Dorsolateral prefrontal cortex (tissue), 122 donors: ENCODE measurements at places on chromosomes 16 and 17. TPM values are rescaled to one million over a fixed set of nuclear protein-coding genes. Genes with fewer than 3 reads are reported as not detected.

DNA sequence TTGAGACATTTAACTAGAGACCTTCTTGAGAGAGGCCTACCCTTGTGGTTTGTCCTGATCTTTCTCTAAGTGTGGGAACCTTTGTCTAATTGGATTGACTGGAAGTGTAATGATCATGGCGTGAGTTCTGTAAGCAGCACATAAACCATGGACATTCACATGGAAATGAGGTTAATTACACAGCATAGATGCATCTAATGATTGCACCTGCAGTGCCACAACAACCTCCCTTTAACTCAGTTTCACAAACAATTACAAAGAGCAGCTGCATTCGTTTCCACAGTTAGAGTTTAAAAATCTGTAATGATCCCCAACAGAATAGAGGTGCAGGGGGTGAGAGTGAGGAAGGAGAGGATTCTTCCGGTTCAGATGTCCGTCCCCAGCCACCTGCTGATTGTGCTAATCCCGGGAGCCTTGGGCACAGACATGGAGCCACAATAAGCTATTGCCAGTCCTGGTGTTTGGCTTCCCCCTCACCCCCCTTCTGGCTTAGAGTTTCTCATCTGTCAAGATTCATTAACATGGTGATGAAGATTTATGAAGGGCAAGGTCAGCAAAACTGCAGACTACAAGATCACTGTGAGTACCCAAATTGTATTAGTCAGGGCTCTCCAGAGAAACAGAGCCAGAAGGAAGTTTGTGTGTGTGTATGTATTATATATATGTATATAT lies 659.2 kb upstream of the SOX9 start:
- DNase-seq, result no peak

- DNase-seq, result no peak
These were observed 19.0 kb downstream of the SPIRE2 start for GRCh38 chr16:89847051-89847939.

DNA sequence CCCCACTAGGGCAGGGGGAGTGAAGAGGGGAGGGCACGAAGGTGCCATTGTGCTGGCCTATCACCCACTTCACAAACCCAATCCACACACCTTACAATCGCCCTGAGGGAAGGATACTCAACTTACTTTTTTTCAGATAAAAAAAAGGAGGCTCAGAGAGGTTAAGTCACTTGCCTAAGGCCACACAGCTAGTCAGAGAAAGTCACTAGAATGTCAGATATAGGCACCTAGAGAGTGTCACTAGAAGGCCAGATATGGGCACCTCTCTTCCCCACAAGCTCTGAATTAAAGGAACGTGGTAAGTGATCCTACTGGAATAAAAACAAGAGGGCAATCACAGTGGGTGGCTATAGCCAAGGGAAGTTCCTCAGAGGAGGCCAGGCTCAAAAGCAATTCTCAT lies 204.5 kb upstream of the ASIC2 start:
- DNase-seq, result no peak

Gene ANKFY1
- total RNA-seq, result 65.6 TPM

Gene ASPHD1
- 105 TPM for total RNA-seq

Gene KDM8
- 11.9 TPM for total RNA-seq

- no peak for DNase-seq
These were observed 39.4 kb upstream of the SMPD3 start for GRCh38 chr16:68487669-68488068.

Gene APOH
- not detected for total RNA-seq

DNA sequence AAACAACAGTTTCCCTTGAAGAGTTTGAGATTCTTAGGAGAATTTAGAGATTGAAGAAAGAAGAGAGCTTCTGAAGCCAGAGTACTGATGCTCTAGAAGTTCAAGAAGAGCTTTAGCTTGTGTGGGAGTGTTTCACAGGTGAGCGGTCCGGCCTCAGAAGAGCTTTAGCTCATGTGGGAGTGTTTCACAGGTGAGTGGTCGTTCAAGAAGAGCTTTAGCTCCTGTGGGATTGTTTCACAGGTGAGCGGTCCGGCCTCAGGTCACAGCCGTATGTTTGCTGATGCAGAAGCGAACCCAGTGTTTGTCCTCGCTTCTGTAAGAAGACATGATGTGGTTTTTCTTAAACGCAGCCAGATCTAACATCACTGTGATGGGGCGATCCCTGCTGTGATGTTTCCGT lies 76.4 kb downstream of the SEC14L1 start:
- no peak for DNase-seq

DNA sequence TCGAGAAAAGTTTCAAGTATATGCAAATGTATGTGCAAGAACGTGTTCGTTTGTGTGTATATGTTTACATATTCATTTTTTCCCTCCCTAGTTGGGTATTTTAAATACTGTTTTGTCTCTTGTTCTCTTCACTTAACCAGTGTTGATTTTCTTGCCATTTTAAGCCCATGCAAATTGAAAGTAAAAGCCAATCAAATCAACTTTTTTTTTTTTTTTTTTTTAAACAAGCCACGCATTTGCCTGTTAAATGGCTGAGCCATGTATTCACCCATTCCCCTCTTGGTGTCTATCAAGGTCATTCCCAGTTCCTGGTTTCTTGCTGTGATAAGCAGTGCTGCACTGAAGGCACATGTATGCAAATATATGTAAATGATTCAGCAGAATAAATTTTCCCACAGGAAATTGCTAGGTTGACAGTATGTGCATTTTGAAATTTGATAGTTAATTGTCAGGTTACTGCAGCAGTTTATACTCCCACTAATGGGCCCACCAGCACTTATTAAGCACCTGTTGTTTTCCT lies 12.2 kb downstream of the ABCC1 start:
- no peak for DNase-seq

DNA sequence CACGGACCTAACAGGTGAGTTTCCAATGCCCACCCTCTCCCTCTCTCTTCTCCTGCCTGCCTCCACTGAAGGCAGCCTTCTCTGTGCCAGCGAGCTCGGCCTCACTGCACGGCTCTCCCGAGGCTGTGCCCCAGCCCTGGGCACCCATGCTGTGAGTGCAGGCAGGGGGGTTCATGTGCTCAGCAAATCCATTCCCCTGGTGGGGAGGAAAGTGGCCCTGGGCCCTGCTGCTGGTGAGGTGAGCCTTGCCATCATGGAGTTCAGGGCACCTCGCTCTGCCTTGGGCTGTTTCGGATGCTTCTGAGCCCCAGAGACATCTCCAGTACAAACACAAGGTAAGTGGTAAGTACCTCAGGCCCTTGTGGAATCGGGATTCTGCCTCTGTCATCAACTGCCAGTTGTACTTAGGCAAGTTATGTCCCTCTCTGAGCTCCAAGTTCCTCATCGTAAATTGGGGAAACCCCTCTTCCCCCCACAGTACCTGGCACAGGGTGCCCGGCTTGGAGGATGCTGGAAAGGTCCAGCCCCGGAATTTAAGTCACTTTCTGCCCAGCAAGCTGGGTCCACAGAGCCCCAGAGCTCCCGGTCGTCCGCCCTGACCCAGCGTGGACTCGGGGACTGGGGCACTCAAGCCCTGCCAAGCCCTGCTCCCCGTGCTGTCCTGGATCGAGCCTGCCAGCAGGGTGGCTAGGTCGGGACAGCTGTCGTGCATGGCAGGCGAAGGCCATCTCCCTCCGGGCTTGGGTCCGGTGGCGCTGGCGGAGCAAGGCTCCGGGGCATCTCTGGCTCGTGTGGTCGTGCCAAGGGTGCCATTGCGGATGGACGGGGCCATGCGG lies 684 bp upstream of the NUDT16L1 start:
- no peak for DNase-seq

GRCh38 chr16:52114379-52114778 lies 432.6 kb downstream of the TOX3 start:
- DNase-seq, result no peak

- no peak for DNase-seq
These were observed 11.9 kb upstream of the NAGPA start for GRCh38 chr16:5045499-5046115.

DNA sequence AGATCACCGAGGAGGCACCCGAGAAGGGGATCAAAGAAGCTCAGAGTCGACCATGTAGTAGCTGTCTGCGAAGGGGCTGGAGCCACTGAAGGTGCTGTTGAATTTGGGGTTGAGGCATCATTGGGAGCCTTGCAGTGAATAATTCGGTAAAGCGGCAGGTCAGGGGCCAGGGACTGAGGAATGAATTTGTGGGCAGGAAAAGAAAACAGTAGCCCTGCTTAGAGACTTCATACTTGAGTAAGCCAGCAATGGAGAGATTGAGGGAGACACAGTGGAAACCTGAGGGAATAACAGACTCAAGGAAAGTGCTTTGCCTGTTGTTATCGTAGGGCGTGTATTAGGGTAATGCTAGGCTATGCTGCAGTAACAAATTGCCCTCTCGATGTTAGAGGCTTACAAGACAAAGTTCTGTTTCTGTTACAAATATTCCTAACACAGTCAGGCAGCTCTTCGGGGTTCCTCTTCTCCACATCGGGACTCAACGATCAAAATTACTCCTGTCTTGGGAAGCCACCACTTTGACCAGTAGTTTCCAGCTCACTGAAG lies 13.4 kb upstream of the HERPUD1 start:
- DNase-seq, result no peak

Gene CISD3
- total RNA-seq, result 22.3 TPM

GRCh38 chr16:268141-269053 lies 7.3 kb downstream of the RGS11 start:
- no peak for DNase-seq

GRCh38 chr17:19750835-19751234 lies 2.7 kb upstream of the ALDH3A1 start:
- no peak for DNase-seq

DNA sequence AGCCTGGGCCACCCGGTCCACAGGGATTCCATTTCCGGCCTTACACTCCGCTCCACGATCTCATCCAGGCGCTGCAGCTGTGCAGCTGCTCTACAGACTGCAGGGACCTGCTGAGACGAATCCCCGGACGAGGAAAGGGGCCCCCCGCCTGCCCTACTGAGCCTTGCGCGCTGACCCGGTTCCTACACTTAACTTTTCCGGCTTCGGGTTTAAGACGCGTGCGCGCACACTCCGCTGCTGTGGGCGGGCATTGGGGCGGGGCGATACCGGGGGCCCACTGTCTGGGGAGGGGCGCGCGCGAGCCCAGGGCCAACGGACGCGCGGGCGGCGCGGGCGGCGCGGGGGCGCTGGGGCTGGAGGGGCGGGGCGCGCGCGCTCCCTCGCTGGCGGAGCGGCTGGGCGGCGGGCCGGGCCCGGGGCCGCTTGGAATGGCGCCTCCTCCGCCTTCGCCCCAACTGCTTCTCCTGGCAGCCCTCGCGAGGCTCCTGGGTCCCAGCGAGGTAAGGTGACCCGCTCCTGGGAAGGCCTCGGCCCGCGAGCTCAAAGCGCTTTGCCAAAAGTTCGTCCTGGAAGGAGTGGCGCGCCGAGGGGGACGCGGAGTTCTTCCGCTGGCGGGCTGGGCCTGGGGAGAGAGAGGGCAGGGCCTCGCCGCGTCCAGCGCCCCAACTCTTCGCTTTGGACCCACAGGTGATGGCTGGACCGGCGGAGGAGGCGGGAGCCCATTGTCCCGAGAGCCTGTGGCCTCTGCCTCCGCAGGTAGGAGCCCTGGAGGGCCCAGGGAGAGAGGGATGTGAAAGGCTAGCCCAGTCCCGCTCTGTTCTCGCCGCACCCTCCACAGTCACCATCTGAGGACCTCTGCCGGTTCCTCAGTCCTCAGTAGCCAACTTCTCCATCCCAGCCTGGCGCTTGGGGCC lies at the start of gene TP53I13:
TSS of gene TP53I13 (plus strand) at position 371 of the 914 bp plus-strand sequence. CDS start at position 429, 58 bp downstream.
- DNase-seq, result no peak

Gene WNT3
- 20.5 TPM for total RNA-seq

DNA sequence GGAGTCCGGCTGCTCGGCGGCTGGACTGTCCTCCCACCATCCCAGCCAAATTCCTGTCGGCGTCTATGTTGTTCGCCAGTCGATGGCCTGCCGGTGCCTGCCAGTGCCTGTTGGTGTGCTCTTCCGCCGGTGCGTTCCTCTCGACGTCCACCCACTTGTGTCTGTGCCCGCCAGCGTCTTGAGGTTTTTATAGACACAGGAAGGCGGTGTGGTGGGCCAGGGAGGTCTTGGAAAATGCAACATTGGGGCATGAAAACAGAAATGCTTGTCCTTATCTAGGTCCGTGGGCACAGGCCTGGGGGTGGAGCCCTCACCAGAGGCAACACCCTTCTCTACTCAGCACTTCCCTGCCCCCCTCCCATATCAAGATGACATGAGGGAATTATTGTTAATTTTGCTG lies 167.8 kb downstream of the IRF8 start:
- DNase-seq, result no peak

DNA sequence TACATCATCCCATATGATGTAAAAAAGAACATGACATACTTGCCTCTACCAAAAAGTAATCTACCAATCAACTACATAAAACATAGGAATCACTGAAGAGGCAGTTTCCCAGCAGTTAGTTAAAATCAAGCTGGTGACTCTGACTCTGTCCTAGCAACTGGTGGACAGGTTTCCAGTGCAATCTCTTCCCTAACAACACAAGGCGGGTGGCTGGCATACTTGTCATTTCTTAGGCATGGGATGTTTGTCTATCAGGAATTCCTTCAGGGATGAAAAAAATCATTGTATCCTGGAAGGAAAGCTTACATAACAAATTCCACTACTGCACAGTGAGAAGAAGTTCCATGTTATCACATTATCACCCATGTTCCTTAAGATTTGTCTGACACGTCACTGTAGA lies 50.9 kb downstream of the HELZ start:
- DNase-seq, result no peak

- no peak for DNase-seq
These were observed 1.1 kb downstream of the CCL3 start for GRCh38 chr17:36088670-36089338.

Gene SEZ6L2
- 147 TPM for total RNA-seq

Gene SCNN1B
- not detected for total RNA-seq

GRCh38 chr17:13537167-13537731 lies 64.5 kb downstream of the HS3ST3A1 start:
- DNase-seq, result no peak

- DNase-seq, result no peak
These were observed 25.6 kb downstream of the MGAT5B start for GRCh38 chr17:76893623-76894334.

DNA sequence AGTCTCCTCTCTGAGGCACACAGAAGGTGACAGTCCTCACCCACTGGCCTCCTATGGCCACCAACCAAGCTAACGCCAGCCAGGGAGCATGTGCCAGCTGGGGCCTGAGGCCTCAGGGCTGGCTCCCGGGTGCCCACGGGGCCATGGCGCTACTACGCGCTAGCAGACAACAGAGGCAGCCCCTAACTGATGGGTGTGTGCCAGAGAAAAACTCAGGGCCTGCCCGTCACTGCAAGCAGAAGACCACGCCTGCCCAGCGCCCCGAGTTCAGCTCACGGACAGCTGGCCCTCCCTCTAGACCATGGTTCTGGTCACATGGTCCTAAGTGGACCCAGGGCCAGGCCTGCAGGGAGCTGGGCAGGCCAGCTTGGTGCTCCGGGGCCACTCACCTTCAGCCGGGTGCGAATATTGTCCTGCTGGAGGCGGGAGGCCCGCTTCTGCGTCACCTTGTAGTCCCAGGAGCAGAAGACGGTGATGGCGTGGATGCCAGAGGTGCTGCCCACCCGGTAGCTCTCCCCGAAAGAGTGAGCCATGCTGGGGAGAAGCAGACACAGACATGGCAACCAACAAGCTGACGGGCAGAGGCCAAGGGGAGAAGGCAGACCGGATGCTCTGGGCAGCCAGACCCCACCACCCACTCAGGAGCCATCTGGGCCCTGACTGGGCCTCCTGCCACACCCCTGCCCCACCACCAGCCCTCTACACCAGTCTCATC lies 6.2 kb downstream of the TMC6 start:
- no peak for DNase-seq
